CD4-positive, alpha-beta T cell treated with Interleukin-17A for 4 hours (primary cell): ENCODE measurements at places on chromosomes 1 and 21.

DNA sequence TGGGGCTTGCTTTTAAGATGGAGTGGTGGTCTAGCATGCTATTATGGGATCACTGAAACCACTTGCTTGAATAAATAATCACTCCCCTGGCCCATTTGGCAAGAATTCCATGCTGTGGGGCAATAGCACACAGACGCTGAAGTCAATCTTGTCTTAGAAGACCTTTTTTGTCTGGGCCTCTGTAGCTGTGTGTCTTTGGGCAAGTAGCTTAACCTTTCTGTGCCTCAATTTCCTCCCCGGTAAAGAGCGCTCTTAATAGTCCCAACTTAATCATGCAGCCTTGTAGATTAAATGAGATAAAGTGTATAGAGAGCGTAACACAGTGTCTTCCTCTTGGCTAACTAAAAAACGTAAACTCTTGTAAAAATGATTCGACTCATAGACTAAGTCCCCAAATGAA lies 125.4 kb upstream of the IGSF21 start:
- no peak for DNase-seq

- DNase-seq: no peak
Observed at GRCh38 chr1:172991674-172992400, 58.9 kb downstream of the TNFSF18 start.

GRCh38 chr1:109640285-109640865 lies 15.5 kb upstream of the GSTM4 start:
- DNase-seq: peak; percentile 93

- no peak for DNase-seq
Observed at GRCh38 chr1:98660940-98661543, 479 bp upstream of the SNX7 start.

DNA sequence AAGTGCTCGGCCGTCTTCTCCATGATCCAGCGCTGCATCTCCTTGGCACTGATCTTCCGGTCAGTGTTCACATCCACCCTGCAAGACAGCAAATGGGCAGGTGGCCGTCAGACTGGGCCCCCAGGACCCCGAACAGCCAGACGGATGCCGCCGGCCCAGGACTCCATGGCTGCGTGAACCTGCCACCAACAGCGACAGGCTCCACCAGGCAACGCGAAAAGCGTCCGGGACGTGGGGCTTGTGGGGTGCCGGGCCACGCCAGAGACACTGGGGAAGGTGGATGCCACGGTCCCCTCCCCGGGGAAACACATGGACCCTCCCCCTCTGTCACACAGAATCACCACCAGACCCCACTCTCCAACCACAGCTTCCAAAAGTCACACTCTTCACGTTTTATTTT lies 7.9 kb downstream of the SDF4 start:
- DNase-seq: no peak

DNA sequence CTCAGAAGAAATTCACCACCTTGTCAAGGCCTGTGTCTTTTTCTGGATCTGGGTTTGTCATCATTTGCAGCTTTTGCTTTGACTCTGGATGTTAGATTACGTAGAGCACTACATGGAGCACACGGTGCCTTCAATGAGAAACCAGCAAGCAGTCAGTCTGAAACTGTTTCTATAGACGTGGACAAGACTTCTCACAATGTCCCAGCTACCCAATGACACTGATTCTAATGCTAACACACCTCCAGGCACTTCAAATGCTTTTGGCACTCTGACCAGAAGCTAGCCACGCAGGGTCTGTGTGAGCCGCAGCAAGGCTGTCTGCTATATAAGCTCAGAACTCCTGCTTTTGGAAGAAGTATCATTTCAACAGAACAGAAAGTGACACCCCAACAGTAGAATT lies 38.2 kb downstream of the ITPKB start:
- no peak for DNase-seq

DNA sequence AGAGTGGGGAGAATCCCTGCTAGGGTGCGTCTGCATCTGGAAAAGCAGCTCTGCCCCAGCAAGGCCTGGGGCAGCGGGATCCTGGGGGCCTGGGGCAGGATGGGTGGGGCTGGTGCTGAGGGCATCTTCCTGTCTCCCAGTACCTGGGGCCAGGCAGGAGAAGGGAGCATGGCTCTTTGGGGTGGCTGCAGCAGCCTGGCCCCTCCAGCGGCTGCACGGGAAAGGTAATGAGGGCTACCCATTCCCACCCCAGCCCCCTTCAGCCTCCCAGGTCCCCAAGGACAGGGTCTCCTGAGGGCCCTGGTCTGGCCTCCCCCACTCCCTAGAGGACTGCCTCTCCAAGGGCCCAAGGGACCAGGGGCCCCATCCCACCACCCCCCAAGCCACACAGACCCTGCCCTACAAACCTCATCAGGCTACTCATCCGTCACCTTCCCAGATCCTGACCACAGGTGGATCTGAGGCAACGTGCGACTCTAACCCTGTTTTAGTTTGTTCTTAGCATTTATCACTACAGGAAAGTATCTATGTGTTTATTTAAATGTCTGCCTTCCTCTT lies 910 bp upstream of the ANKRD65 start:
- DNase-seq: no peak

- no peak for DNase-seq
Observed at GRCh38 chr1:17572264-17572985, 32.9 kb downstream of the ARHGEF10L start.

DNA sequence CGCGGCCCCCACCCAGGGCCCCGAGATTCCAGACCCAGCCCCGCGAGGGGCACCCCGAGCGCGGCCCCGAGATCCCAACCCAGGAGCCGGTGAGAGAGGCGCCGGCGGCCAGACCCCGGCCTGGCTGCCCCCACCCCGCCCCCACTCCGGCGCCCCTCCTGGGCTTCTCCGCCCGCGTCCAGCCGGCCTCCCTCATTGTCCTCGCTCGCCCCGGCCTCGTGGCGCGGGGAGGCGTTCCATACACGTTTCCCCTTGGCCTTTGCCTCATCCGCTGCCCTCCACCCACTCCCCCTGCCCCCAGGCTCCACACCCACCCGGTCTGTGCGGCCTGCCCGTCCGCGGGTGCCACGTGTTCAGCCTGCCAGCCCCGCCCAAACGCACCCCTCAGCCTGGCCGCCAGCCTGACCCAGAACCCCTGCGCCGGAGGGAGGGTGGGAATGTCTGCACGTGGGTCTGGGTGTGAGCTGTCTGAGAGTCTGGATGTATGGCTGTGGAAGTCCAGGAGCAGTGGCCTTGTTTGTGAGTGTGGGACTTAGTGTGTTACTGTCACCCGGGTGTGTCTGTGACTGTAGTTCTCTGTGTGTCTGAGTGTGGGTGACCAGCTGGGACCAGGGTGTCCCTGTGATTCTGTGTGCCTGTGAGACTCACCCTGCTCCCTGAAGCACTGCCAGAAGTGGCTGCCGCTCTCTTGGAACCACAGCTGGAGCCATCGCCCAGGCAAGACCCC lies 681 bp downstream of the B4GALT2 start:
- DNase-seq: peak; percentile 11

DNA sequence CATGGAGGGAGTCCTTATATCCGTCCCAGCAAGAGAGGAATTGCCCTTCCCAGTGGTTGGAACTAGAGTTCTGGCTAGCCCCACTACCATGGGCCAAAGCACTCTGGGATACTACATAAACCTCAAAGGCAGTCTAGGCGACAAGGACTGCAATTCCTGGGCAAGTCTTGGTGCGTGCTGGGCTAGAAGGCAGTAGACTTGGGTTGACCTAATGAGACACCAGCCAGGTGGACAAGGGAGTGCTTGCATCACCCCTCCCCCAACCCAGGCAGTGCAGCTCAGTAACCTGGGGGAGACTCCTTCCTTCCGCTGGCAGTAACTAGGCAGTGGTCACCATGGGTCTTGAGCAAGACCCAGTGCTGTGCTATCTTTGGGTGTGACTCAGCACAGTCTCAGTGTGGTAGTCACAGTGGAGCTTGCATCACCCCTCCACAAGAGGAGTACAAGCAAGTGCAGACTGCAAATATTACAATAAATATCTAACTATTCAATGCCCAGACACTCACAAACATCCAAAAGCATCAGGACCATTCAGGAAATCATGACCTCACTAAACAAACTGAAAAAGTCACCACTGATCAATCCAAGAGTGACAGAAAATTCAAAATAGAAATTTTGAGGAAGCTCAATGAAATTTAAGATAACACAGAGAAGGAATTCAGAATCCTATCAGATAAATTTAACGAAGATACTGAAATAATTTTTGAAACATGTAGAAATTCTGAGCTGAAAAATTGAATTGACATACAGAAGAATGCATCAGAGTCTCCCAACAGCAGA lies 84.7 kb upstream of the LYPLAL1 start:
- no peak for DNase-seq

- no peak for DNase-seq
Observed at GRCh38 chr1:199700551-199700950, 327.0 kb upstream of the NR5A2 start.

DNA sequence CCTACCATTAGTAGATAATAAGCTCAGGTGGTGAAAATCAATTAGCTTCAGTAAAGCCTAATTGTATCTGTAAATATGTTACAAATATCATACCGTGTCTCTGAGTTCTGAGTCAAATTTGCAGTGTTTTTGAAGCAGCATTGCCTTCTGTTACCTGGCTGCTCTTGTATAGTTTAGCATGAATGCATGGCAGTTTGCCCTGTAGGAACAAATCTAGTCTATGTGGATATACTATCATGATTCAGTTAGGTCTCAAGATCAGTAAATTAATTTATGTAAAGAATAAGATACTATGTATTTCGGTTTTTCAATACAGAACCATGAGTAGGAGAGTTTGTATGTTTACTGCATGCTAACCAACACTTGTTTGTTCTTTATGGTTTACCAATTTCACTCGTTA lies 240.6 kb upstream of the C1orf105 start:
- no peak for DNase-seq

- no peak for DNase-seq
Observed at GRCh38 chr1:18882486-18882885, 19.9 kb downstream of the ALDH4A1 start.

DNA sequence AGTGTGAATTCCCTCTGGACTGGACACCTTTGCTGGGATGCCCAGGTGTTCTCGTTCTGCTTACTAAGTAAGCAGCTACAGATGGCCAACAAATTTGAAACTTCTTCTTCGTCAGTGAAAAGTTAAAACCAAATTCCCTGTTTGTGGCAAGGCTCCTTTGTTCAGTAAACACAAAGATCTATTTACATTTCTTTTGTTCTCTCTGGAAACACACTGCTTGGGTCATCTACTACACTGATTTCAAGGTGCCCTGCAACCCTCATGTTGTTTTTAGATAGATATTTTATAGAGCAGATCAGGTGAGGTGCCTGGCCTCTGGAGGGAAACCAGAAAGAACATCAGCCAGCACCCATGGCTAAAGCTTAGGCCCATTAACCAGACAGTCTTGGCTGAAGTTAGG lies 157.2 kb upstream of the UBE2U start:
- DNase-seq: no peak

DNA sequence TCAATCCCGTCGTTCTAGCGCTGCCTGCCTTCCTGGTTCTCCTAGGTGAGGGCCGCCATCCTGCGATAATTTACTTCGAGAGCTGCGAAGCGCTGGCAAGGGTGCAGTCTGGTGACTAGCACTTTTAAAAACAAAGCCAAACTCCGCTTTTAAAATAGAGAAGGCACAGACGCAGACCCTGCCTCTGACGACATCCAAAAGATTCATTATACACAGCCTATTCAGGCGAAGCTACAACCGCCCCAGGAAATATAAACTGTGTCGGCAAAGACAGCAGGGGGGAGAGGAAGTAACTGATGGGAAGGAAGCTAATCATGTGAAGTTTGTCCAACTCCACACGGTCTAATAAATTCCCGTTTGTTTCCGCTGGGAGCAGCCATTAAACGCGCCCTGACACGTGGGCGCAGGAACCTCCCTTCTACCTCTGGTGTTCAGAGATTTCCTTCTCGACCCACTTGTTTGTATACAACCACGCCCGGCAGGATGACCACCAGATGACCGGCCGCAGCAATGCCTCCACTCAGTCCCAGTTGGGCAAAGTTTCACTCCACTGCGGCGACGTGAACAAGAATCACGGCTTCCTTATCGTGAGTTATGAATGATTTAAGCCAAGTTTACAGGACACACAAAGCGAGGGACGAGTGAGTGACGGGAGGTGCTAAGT lies 1.3 kb downstream of the GNG12 start:
- no peak for DNase-seq

- no peak for DNase-seq
Observed at GRCh38 chr1:208807446-208808127, 563.4 kb upstream of the PLXNA2 start.

DNA sequence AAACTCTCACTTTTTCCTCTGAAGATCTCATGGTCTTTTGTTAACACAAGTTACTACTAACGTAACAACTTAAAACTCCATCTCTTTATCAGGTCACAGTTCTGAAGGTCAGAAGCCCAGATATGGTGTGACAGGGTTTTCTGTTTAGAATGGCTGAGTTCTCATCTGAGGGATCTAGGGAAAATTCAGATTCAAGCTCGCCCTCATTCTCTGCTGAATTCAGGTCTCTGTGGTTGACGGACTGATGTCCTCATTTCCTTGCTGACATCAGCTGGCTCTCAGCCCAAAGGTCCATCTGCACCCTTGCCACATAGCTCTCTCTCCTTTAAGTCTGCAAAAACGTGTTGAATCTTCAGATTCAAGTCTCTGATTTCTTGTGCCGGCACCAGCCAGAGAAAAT lies 6.1 kb upstream of the NTPCR start:
- no peak for DNase-seq

DNA sequence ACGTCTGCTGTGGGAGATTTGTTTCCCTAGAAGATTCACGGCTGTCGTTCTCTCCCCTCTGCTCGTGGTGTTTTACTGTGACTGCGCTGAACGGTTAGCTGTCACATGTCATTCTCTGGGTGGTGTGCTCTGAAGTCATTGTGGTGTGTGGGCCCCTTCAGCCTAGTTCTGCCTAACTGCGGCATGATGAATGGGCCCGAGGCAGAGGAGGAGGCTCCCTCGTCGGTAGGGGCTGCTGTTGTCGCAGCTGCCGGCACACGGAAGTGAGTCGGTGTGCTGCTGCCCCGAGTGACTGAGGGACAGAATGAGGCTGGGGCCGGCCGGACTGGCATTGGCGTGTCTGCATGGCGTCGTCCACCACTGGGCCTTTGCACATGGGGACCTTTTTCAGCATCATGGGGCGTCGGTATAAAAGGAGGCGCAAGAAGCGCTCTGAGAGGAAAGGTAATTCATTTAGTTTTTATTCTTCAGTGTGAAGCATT lies 77.9 kb downstream of the ADARB1 start:
- peak; percentile 73 for DNase-seq

DNA sequence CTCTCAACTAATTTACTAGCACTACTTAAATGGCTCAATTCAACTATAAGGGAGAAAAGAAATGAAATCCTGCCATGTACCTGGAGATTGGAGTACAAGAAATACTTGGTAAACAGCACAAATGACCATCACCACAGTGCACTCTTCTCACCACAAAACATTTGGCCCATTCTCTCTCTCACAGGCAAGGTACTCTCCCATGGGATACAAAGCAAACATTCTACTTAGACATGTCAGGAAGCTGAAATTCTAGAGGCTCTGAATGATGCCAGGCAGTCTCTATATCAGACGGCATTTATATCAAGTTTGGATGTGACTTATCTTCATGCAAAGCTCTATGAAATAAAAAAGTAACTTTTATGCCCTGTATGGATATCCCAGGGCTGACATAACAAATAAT lies 72.5 kb downstream of the DPT start:
- no peak for DNase-seq

- no peak for DNase-seq
Observed at GRCh38 chr1:244241438-244241837, 190.4 kb downstream of the ZBTB18 start.

- no peak for DNase-seq
Observed at GRCh38 chr21:46503922-46504550, 45.3 kb downstream of the DIP2A start.

- no peak for DNase-seq
Observed at GRCh38 chr21:40466893-40467483, 380.0 kb downstream of the DSCAM start.
